ENCODE measurements at places on chromosomes 1 and 21.

- DNase-seq, result no peak
These were observed 1.3 kb downstream of the EDARADD start for GRCh38 chr1:236395230-236395946.

GRCh38 chr1:2322581-2323211 lies 68.7 kb downstream of the MORN1 start:
- DNase-seq, result no peak

GRCh38 chr1:18121072-18121820 lies 13.6 kb downstream of the IGSF21 start:
- DNase-seq, result no peak

DNA sequence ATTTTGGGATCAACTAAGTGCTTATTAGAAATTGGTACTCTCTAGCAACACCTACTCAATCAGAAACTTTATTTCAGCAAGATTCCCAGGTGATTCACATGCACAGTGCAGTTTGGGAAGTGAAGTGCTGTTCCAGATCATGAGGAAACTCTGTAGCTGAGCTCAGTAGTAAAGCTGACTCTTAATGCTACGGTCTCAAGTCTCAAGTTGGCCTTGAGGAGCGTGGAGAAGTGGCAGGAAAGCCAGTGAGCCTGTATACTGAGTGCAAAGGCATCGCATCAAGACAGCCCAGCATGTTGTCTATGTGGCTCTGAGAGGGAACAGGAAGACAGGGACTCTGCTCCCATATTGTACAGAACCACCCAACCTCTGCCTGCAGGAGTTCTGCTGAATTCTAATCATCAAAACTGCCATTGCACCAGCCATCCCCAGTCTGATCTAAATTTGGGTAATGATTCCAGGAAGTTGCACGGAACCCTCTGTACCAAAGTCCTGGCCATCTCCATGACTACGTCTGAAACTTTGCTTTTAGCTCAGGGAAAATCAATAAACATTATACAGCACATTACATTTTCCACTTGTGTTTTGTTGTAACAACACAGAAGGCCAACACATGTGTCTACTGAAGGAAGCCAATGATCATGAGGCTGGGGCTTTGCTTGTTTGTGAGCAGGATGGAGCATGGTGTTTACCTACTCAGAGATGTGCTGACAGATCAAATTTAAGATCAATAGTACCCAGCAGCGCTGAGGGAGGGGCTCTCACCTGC lies 105.1 kb upstream of the TLR5 start:
- DNase-seq, result no peak

GRCh38 chr1:153990468-153991150 lies at the start of gene RPS27:
TSS of gene RPS27 (plus strand) at chr1:153990762. CDS start at chr1:153990797, 35 bp downstream.
- peak; percentile 97 for DNase-seq

DNA sequence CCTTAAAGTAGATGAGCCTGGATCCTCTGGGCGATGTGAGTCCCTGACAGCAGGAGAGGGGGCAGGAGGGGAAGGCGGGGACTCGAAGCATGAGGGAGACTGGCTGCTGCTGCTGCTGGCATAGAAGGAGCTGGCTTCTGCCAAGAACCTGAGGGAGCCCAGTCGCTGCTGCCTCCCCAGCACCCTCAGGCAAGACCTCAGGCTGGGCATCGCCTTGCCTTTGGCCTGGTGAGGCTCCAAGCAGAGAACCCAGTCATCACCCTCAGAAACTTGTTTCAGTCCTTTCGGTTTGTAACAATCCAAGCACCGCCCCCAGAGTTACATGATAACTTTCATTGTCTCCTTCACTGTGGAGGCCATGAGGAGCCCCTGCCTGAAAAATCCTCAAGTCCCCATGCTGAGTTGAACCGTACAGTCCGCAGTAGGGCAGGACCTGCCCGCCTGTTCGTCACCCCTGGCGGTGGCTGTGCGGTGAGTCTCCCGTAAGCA lies 38.8 kb downstream of the POFUT2 start:
- DNase-seq, result peak; percentile 35

GRCh38 chr1:147586414-147586813 lies 45.1 kb downstream of the BCL9 start:
- DNase-seq, result no peak

GRCh38 chr1:160685266-160685665 lies 26.4 kb downstream of the CD48 start:
- no peak for DNase-seq

- no peak for DNase-seq
These were observed 4.0 kb downstream of the HAO2 start for GRCh38 chr1:119372503-119373086.

DNA sequence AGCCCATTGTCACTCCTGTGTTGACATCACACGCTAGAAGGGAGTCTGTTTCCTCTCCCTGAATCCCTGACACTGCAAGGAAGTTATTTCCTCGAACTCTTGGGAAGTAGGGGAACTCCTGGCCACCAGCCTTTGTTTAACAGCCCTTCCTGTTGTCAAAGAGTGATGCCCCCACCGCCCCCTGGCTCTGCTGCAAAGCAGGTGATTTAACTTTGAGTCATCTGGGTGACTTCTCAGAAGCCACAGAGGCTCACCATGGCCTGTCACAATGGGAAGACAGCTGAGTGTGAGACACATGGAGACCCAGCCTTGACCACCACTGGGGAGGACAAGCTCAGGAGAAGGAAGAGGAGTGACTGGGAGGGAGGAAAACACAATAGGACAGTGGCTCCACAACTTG lies 182.8 kb downstream of the PSMG1 start:
- DNase-seq, result no peak

DNA sequence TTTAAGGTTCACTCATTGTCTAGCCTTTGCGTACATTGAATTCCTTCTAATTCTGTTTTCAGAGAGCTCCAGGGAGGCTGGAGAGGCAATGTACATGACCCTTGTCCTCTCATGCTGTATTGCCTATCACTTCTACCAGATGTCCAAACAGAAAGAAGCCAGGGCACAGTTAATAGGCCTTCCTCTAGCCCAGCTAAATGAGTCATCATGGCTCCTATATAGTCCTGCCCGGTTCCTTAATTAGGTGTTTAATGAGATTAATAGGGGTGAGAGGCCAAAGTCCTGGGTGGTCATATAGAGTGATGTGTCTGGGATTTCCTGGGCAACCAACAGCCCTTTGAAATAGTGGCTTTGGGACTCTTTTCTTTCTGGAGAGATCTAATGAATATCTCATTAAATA lies 76.3 kb downstream of the ZSCAN20 start:
- DNase-seq, result no peak

DNA sequence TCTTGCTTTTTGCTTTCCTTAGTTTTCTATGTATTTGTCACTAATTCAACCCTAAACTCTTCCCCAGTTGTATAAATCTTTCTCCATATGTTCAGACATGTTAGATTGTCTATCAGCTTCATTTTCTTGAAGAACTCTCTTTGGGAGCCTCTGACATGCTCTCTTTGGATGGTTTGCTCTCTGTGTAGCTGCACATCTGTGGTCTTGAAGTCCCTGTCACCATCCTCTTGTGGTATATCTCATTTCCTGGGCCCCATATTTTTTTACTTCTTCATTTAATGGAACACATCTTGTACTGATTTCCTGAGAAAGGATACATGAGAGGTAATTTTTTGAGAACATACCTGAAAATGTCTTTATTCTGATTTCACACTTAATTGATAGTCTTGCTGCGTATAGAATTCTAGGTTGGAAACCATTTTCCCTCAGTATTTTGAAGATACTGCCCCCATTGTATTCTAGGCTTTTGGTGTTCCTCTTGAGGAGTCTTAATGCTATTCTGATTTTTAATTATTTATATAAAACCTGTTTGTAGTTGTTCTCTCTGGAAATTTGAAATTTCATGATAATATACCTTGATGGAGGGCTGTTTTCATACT lies 72.6 kb downstream of the ST3GAL3 start:
- DNase-seq, result no peak

DNA sequence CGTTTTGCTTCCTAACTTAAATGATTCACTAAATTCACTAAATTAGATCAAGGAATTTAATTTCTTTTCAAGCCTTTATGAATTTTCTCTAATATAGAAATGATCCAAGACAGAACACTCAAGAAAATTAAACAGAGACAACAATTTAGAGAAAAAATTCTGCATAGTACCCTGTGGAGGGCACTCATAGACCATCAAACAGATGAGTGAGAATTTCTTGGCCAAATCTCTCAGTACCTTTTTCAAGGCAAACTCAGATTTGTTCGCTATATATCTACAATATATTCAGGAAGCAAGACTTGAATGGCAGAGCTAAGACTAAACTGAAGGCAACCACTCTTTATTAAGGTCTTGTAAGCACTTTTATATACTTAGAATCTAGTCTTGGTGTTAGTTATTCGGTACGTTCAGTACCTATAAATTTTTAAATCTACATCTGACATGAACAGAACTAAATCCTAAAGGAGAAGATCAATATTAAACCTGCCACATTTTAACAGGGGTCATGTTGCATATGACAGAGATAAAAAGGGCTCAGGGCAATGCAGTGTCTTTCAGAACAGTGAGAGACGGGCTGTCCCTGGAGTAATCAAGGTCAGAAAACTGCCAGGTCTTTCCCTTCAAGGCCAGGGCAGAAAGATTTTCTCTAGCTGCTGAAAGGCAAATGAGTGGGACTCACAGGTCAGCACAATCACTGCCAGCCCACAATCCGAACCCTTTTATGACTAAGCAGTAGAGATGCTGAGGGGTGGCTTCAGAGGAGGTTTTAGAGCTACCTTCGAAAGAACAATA lies 118.8 kb upstream of the TMPRSS15 start:
- no peak for DNase-seq

DNA sequence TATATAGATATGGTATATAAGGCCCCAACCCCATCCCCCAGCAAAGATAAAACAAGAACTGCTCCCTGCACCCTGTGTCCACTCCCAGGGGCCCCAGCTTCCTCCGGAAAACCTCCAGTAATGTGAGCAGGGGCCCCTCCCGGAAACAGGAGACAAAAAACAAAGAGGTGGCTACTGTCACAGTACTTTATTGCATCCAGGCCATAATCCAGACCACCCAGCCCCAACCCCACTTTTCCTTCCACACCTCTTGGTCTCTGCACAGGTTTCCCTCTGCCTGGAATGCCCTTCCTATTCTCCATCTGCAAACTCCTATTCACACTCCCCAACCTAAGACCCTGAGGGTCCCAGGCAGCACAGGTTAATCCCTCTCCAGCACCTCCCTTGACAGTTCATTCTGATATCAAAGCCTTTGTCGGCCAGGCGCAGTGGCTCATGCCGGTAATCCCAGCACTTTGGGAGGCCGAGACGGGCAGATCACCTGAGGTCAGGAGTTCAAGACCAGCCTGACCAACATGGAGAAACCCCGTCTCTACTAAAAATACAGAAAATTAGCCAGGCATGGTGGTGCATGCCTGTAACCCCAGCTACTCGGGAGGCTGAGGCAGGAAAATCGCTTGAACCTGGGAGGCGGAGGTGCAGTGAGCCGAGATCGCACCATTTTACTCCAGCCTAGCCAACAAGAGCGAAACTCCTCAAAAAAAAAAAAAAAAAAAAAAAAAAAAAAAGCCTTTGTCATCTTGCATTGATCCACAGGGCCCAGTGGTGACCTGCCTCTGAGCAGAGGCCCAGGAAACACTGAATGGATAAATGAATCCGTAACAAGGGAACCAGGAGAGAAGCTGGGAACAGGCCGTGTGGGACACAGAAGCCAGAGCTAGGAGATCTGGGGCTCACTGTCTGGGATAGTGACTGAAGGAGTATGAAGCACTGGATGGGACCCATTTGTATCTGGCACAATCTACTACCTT lies 2.3 kb upstream of the AUNIP start:
- DNase-seq, result no peak

Measured in iris pigment epithelial cell (primary cell).